ENCODE measurements at places on chromosomes 5 and 9.
A peak's percentile ranks its signal among the peaks of the same experiment; 100 is the strongest.

GRCh38 chr9:69046723-69047122 is 11.2 kb downstream of the FXN start:
- DNase-seq, result no peak

DNA sequence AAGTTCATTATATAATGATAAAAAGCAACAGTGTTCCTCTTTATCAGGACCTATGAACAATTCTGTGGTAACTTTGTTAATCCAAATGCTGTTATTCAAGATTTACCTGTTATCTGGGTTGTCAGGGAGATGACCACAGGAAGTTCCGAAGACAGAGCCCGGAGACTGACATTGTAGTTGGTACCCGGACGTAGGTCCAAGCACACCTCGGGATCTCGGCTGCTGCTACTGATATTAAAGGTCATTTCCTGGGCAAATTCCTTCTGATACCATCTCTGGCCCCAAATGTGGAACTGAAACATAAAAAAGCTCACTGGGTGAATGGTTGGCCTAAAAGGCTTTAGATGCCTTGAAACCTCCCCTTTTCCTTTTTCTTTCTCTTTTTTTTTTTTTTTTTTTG is 96.7 kb downstream of the SUSD1 start:
- DNase-seq, result no peak

- DNase-seq, result no peak
These were observed 253.0 kb downstream of the HINT1 start for GRCh38 chr5:130912088-130912487.

- no peak for DNase-seq
These were observed 106.2 kb downstream of the ADAMTSL1 start for GRCh38 chr9:18580151-18580550.

DNA sequence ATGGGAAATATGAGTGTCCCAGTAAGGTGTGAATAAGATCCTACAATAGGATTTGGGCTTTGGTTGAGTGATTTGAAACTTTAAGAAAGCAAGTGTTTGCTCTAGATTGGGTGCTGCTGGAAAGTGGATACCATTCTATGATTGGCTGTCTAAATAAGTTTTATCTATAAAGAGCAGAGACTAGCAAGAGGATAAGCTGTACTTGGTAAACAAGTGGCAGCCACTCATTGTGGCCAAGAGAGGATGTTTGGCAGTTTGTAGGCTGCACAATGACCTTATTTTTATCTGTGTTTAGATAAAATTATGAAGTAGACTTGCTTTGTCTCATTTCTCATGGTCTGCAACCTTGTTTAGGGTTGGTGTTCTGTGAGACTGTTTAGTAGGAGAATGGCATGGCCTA is 341.6 kb upstream of the PIK3R1 start:
- DNase-seq, result no peak

GRCh38 chr5:115016646-115017045 is 153.1 kb downstream of the TRIM36 start:
- DNase-seq, result no peak

GRCh38 chr5:149636861-149637246 is 55.6 kb downstream of the ARHGEF37 start:
- peak; percentile 91 for DNase-seq

DNA sequence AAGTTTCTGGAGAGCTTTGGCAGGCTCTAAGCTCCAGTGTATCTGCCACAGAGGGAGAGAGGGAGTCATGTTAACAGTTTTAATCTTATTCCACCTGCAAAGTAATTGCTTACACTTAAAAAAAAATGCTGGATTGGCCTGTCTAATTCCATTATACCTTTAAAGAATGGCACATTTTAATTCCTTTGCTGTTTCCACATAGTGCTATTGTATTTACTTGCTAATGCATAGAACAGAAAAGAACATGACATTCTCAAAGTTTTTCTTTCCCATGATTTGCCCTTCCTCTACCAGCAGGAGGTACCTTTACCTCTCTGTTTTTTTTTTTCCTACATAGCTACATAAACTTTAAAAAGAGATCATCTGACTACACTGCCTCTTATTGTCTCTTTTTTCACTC is 318.0 kb downstream of the GLIS3 start:
- DNase-seq, result no peak

GRCh38 chr9:121645853-121646807 is 5.3 kb upstream of the DAB2IP start:
- DNase-seq, result no peak

DNA sequence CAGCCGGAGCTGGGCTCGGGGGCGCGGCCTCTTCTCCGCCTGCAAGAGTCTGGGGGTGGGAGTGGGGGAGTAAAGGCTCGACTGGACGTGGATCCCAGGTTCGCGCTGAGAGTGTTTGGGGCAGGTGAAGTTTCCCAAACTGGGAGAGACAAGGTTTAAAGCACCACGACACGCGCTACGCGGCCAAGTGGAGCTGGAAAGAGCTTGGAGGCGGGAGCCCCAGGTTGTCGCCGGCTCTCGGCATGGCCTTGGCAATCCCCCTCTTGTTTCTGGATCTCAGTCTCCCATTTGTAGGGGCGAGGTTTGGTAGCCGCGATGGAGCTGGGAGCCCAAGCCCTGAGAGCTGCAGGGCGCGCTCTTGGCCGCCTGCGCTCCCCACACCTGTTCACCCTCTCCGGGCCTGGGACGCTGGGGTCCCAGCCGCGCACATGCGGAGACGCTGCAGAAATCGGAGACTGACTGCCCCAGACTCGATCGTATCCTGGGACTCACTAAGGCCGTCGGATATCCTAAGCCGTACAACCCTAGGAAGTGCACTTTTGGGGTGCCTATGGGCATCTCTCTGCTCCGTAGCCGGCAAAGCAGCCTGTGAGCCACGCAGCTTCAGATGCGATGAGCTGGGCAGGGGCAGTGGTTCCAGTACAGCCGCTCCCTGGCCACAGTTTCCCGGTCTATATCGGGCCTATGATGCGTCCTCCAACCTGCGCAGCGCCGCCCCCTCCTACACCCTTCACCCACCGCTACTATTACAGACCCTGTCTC is 937 bp downstream of the TMOD1 start:
- DNase-seq, result no peak

DNA sequence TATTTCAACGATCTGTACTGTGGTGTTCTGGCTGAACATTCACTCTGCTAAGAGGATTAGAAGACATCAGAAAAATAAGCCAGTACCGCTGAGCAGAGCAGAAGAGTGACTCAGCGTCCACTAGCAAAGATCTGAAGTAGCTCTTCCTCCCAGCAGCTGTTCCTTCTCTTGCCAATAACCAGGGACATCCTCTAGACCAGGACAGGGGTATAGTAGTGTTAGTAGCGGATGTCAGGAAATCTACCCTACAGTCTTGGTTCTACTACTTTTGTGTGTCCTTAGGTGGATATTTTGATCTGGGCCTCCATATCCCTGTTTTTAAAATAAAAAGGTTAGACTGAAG is 103.6 kb downstream of the TSSK1B start:
- DNase-seq, result peak; percentile 63

- no peak for DNase-seq
These were observed 3.3 kb downstream of the CDHR2 start for GRCh38 chr5:176552332-176552869.

DNA sequence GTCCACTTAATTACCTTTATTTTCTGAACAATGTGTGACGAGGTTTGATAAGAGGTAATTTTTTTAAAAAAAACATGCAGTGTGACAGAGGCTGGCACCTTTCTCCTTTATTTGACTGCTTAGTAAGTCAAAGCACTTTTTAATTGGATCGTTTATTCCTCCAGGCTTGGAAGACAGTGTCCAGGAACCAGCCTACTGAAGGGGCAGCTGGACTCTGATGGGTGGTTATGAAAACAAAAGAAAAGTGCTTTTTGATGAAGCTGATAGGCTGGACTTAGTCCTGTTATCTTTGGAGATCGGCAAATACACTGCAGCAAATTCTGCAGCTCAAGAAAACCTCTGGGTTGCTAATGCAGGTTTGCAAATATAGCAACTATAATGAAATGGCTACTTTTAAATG is 141.7 kb downstream of the DCP2 start:
- no peak for DNase-seq

- no peak for DNase-seq
These were observed 77.4 kb downstream of the SLIT3 start for GRCh38 chr5:169223595-169223953.

DNA sequence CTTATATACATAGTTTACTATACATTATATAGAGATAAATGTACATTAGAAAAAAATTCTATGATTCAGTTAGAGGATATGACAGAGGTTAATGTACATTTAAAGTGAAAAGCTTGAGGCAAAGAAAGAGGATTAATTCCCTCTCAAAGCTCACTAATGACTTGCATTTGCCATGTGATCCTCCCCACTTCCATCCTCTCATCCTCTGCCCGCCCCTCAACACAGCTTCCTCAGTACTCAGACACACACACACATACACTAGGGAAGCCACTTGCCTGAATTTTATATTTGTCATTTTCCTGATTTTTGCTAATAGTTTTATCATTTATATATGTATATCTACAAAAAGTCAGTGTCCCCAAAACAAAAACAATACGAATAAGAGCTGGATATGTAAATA is 764.5 kb downstream of the EFNA5 start:
- no peak for DNase-seq

GRCh38 chr5:65893749-65894430 is 32.5 kb upstream of the ERBIN start:
- no peak for DNase-seq

DNA sequence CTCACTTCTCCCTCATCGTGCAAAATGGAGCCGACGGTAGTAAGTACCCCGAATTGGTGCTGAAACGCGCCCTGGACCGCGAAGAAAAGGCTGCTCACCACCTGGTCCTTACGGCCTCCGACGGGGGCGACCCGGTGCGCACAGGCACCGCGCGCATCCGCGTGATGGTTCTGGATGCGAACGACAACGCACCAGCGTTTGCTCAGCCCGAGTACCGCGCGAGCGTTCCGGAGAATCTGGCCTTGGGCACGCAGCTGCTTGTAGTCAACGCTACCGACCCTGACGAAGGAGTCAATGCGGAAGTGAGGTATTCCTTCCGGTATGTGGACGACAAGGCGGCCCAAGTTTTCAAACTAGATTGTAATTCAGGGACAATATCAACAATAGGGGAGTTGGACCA is 979 bp downstream of the PCDHGA12 start:
- DNase-seq, result peak; percentile 45

DNA sequence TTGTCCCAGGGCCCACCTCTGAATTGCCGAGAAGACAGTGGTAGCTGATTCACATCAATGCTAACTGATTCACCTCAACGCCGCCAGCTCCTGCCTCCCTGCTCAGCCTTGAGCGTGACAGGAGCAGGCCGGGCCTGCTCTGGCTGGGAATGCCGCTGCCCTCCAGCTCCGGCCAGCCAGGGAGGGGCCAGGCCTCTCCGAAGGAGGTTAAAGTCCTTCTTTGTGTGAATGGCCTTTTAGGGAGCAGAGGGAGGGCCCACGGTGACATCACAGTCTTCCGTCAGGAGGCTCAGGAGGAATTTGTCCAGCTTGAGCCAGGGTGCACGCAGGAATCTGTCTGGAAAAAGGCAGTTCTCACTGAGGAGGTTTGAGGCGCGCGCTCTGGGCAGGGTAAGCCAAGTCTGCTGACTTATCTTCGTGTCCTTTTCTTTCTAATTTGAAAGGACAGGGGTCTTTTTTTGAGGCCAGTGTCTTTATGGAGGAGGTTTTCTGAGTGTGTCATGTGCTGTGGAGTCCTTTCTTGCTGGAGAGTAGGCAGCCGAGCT is 82.7 kb downstream of the C9orf152 start:
- no peak for DNase-seq

DNA sequence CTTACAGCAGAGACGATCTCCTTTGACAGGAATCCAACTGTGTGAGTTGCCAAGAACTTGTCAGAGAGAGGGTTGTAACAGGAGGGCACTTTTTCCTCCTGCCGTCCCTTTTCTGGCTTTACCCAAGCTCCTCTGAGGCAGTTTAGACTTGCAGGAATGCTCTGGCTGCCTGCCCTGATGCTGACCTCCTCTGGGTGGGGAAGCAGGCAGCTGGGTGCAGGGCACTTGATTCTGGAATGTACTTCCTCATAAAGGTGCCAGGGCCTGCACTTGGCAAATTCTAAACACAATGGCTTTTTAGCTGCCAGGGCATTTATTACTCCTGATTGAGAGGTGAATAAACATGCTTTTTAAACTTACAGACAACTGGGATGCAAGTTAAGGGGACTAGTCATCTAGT is 190.4 kb downstream of the EPB41L4A start:
- DNase-seq, result peak; percentile 21

GRCh38 chr5:116011046-116011445 is 21.2 kb upstream of the ARL14EPL start:
- DNase-seq, result no peak

DNA sequence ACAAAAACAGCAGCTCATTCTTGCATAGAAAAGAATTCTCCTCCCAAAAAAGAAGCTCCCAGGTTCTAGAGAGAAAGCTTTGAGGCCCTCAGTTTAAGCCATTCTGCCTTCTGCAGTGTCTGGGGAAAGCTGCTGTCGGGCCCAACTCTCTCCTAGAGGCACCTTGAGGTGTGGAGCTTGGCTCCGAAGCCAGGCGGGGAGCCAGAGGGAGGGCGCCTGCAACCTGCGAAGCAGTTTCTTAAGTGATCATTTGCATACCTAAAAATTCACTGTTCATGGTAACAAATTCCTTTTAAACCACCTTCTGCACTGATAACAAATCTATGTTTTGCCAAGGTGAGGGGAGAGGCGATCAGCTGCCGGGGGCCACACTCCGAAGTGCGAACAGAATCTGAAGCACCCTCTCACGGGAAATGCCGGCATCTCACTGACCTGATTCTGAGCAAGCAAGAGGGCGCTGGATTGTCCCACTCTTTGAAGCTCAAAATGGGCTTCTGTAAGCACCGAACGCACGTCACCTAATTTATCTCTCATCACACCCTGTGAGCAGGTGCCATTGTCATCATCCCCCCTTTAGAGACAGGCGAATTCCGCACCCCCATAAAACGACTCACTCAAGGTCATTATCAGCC is 86.1 kb downstream of the GTF3C4 start:
- no peak for DNase-seq

GRCh38 chr5:169637549-169638121 is 560 bp downstream of the DOCK2 start:
- DNase-seq, result peak; percentile 65

- no peak for DNase-seq
These were observed 60.7 kb downstream of the MAT2B start for GRCh38 chr5:163565931-163566608.

GRCh38 chr9:69364510-69365150 is 39.6 kb downstream of the ENTREP1 start:
- DNase-seq, result no peak

- DNase-seq, result no peak
These were observed 6.2 kb upstream of the SMIM27 start for GRCh38 chr9:32545884-32546283.

DNA sequence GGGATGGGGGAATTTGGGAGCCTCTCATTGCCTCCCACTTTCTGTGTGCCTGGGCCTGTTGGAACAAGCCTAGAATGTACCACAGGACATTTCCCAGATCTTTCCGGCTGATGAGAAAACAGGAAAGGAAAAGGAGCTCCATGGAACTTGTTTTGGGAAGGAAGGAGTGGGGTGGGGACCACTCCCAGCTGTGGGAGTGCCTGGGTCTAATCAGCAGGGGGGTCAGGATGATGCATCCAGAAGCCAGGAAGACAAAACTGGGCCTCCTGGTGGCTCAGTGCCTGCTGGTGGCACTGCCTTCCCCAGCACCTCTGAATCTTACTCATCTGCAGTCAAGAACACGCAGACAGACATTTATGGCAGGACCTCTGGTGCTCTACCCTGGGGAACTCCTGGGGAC is 2.8 kb downstream of the SMIM33 start:
- no peak for DNase-seq

Data from suppressor macrophage (primary cell).